ENCODE measurements at places on chromosomes 13 and 19.

GRCh38 chr13:93774506-93774905 is 547.9 kb downstream of the GPC6 start:
- DNase-seq: no peak

DNA sequence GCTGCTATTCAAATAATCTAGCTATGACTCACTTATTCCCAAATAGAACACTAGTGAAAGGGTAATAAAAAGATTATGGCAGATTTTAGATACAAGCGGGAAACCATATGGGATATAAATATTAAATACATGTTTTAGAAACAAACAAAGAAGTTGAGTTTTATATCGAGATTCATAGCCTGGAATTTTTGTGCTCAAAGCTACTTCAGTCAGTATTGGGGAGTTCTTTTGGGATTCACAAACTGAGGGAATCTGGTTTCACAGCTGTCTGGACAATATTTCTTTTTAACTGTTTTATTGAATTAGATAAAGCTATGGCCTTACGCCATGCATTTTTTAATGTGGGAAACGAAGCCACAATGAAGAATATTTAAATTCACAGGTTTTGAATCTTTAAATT is 257.1 kb upstream of the PCDH20 start:
- no peak for DNase-seq

DNA sequence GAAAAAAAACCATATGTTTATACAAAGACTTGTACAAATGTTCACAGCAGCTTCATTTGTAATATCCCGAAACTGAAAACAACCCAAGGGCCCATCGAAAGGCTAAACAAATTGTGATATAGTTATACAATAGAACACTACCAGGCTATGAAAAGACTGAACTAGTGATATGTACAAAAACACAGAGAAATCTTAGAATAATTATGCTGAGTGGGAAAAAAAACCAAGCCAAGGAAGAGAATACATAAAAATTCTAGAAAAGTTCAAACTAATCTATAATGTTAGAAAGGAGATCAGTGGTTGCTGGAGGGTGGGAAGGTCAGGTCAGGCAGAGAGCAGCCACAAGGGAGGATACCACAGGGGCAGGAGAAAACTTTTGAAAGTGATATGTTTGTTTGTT is 7.8 kb downstream of the PABPC3 start:
- DNase-seq: no peak

DNA sequence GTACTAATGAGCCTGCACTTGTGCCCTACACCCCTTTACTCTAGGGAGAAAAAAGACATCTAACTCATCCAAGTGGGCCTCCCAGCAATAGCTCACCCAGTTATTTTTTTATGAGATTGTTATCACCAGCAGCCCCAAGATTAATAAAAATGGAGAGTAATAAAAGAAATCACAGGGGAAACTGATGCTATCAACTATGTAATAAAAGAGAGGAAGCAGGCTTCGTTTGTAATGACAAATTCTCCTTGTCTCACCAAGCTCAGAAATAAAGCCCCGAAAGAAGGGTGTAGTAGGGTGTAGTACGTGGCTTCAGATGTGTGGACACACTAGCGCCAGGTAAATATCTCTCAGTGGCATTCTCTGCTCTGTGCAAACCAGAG is 204.9 kb downstream of the USP12 start:
- DNase-seq: no peak

DNA sequence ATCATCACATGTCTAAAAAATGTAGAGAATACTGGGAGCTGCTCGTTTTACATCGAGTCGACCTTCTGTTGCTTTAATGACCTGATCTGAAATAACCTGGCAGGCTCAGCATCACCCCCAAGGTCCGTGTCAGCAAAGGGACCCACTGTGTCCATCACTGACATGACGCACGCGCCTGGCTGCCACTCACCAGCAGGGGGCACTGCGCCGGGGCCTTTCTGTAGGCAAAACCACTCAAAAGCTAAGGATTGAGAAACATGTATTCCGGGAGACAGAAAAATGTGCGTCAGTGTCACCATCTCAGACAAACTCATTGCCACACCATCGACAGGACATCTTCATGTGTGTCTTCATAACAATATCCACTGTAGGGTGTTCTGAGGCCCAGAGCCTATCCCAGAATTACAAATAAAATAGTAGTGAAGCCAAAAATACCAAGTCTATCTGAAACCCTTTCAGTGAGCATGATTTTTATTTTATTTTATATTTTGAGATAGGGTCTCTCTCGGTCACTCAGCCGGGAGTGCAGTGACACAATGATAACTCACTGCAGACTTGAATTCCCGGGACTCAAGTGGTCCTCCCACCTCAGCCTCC is 130.3 kb upstream of the LSM14A start:
- DNase-seq: peak; percentile 23

- no peak for DNase-seq
Observed at GRCh38 chr13:105920370-105920769, 615.1 kb downstream of the EFNB2 start.

- DNase-seq: no peak
Observed at GRCh38 chr13:30737511-30738337, 2.4 kb downstream of the ALOX5AP start.

DNA sequence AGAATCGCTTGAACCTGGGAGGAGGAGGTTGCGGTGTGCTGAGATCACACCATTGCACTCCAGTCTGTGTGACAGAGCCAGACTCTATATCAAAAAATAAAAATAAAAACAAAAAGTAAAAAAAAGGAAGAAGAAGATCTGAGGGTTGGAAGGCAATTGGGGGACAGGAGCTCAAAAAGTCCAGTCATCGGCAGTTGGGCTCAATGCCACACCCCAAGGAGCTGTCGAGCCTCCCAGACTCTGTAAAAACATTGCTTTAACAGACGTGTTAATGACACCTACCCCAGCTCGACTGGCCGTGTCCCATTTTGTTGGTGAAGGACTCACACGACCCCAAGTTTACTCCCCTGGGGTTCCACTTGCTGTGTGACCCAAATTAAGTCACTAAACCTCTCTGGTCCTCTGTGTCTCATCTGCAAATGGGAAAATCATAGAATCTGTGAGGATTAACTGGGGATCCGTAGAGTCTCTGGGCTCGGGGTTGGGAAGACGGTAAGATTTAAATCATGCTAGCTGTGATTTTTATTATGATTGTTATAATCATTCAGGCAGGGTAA is 7.0 kb downstream of the GNA15 start:
- no peak for DNase-seq

DNA sequence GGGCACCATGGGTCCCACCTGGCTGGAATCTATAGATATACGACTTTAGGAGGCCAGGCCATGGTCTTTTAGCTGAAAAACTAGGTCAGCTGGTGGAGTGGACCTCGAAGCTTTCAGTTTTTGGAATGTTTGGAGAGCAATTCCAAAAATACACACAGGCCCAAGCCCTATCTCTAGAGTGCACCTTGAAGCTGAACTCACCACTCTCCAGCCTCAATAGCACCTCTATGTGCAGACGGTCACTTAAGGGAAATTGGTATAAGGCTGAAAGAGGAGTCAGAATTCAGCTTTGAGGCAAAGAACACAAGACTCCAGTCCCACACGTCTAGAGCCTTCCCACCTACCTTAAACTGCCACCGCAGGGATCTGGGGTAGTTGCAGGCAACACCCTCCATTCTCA is 56.4 kb upstream of the KATNAL1 start:
- DNase-seq: no peak

Data from right renal pelvis (tissue), 4 donors.